CD4-positive, alpha-beta T cell treated with Interferon alpha-2 for 1 hour (primary cell): ENCODE measurements at places on chromosomes 5 and 9.

DNA sequence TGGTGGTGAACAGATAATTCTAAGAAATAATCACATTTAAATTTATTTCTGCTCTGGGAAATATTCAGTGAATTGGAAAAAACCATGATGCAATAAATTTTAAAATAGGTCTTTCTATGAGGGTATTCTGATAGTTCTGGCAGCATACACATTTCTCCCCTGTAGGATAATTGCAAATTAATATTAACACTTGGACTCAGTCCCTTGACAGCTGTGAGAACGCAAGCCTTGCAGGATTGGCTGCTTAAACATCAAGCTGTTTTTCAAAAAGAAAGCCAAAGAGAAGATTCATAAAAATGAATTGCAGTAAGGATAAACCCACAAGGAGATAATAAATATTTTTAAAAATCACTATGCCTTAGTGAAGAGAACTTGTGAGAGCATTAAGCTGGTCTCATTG, 180.0 kb downstream of the MTRR start:
- no peak for DNase-seq

- no peak for DNase-seq
Measured at GRCh38 chr9:14417237-14417636, 103.3 kb upstream of the NFIB start.

DNA sequence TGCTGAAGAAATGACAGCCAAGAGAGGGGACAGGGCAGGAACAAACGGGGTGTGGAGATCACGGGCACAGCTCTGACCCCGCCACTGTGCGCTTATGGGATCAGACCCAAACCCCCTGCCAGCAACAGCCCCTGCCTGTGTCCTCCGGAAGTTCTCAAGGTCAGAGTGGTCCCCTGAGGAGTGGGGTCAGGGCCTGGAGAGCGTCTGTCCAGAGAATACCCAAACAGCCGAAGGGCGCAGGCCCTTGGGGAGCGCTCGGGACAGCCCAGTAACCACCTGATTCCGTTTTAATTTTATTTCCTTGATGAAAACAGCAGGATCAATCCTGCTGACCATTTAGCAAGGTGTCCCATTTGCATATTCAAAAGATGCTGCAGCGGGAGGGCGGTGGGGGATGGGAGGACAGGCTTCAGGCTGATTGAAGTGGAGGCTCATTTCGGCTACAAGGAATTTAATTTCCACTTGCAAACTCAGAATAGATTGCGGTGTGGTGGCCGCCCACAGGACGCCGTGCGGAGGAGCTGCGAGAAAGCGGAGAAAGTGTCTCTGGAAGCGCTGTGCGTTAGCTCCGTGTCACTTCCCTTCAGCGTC, 32.6 kb upstream of the TMEM250 start:
- DNase-seq = no peak

DNA sequence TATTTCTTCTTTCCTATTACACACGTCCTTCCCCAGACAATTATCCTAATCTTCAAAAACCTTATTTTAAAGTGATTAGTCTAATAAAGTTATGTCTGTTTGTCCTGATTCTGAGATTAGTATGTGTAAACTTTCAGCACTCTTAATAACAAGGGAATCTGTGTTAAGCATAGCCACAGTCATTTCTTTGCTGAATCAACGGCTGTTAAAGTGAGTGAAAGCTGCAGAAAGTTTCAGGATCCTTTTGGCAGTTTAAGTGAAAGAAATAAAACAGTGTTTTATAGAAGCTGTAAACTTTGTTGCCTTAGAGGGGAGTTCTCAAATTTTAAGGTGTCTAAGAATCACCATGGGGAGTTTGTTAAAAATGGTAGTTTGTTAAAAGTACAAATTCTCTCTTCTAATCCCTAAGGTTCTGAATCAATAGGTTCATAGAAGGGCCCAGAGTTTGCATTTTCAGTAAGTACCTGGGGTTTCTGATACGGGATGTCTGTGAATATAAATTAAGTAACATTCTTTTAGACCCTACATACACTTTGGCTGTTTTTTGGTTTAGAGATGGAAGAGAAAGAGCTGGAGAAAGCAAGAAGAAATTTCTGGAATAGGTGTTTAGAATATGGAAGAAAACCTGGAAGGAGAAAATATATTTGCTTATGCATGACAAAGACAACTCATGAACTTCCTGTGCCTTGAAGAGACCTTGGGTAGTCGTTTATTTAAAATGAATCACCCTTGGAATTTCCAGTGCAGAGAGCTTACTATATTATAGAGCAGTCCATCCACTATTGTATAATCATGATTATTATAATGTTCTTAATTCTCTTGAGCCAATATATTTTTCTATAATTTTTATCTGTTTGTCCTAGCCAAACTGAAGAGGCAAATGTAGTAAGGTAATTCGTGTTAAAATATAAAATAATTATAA, 45.7 kb downstream of the SCAMP1 start:
- DNase-seq = no peak

DNA sequence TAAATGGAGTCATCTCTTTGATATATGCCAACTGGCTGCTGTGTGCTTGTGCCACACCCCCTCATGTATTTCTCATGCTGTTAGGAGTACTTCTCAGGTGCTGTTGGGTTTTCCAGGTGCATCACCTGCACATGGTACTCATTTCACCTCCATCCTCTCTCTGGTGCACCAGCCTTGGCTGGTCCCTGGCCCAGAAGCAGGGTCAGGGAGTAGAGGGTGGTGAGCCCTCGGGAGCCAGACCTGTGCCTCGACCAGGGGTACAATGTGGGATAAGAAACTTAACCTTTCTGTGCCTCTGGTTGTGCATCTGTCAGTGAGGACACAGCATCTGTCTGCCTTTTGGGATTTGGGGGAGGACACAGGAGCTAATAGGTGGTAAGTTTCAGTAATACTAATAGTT, 38.5 kb downstream of the SECISBP2 start:
- no peak for DNase-seq

GRCh38 chr9:12968093-12968492, 193.3 kb downstream of the LURAP1L start:
- DNase-seq = no peak

GRCh38 chr5:168667301-168667840, 88.2 kb upstream of the PANK3 start:
- DNase-seq = no peak

DNA sequence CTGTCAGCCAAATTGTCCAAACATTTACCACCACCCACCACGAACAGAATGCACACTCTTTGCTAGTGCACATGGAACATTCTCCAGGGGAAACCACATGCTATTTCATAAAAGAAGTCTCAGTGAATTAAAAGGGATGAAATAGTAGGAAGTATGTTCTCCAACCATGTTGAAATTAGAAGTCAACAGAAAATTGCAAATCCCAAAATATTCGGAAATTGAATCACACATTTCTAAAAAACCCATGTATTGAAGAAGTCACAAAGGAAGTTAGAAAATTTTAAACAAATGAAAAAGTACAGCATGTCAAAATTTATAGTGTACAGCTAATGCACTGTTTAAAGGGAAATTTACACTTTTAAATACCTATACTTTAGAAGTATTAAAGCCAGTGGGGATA, 50.8 kb downstream of the TGFBR1 start:
- no peak for DNase-seq

GRCh38 chr5:14463629-14464028, 118.0 kb upstream of the OTULINL start:
- DNase-seq = peak; percentile 42

GRCh38 chr5:39115644-39116343, 41.6 kb upstream of the RICTOR start:
- DNase-seq = no peak

DNA sequence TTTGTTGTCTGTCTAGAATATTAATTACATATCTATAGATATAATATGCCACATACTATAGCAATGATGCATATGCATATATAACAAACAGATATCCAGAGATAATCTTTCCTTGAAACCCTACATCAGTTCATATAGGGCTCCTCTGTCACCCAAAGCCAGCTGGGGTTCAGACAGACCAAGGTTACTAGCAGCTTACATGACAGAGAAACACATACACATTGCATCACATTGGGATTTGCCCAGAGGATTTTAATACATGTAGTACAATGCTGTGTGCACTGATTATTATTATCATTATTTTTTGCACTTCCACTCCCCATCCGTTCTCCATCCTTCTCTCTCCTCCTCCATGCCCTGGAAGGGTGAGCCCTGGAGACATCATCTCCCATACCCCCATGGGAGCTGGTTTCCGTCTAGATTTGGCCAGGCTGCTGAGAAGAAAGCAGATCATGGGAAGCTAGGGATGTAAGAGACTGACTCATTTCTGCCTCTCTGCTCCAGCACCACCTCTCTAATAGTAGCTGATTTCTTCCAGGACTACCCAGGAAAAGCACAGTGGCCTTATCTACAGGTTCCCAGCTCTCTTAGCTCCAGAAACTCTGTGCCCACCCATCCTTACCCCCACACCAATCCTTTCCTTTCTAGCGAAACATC, 23.3 kb downstream of the FST start:
- DNase-seq = no peak

DNA sequence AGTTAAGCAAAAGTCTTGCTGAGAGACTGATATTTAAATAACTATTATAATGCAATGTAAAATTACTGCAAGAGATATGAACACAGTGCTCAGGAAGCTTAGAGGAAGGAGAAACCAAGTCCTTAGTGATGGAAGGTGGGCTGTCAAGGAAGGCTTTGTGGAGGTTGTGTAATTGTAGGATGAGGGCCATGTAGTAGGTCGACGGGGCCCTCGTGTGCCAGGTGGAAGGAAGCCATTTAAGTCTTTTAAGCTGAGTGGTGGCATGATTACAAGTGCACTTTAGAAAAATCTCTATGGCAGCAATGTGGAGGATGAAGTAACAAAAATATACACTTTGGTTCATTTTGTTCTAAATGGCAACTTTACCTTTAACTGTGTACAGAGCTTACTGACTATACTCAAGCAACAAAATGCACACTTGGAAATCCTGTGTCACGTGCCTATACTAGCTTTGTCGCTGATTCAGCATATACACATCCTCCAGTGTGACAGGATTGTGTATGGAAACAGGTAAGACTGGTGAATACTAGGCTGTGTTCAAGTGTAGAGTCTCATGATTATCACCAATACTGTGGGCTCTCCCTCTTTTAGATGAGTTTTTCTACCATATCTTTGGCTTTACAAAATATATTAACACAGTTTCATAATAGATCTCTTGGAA, 78.6 kb downstream of the TMC1 start:
- DNase-seq = no peak

- DNase-seq = no peak
Measured at GRCh38 chr5:177474002-177474476, 605 bp upstream of the DBN1 start.
